ENCODE measurements at places on chromosomes 1 and 21.

- peak; percentile 19 for DNase-seq
Measured at GRCh38 chr1:211468595-211468994, 23.4 kb downstream of the RD3 start.

- DNase-seq = no peak
Measured at GRCh38 chr1:64890699-64891447, 75.5 kb downstream of the JAK1 start.

DNA sequence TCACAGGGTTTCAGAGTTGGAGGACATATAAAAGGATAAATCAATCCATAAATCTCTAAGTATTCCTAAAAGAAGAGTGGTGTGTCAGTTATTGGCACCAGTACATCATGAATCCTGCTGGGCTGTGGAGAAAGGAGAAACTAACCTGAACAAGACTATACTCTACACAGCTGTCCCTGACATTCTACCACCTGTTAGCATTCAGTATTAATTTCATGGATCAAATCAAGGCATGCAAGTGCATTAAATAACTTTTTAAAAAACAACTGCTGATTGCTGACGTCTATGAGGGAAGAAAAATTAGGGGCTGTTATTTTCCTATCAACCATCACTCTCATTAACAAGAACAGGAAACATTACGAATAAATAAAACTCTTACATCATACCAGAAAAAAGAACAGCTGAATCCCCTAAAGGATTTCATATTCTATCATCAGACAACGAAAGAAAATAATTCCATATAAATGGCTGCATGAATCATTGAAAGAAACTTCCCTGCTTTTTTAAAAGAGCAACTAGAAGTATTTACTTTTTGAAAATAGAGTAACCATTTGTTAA, 121.7 kb downstream of the ATF6 start:
- DNase-seq = no peak

GRCh38 chr1:89671775-89672488, 39.0 kb downstream of the LRRC8C start:
- DNase-seq = no peak

DNA sequence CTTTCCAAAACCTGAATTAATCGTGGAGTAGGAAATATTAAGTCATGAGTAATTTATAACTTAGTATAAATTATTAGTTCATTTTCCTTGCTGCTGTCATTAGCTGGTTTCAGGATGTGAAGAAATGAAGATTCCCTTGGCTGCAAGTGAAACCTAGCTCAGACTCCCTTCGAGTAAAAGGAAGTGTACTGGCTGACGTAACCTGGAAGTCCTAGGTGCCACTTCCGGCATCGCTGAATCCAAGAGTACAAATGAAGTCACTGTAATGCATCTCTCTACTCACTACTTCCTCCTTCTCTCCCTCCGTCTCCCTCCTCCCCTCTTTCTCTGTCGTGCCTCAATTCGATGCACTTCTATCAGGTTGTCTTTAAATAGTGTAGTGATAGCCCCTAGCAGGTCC, 28.8 kb downstream of the ZP4 start:
- DNase-seq = no peak

DNA sequence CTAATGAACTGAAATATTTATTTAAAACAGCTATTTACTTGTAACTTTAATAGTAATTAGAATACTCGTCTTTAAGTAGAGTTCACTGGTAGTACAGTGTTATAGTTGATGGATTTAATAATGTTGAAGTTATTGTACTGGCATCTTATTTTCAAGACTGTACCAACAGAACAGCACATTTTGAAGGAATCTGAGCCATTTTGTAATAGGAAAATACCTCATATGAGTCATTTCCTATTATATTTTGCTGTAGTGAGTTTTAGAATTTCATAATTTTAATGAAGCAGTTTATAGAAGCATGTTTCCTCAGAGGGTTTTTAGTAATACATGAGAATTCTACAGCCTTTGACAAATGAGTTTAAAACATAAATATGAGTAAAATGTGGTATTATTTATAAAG, 258.3 kb downstream of the OLFM3 start:
- DNase-seq = no peak

DNA sequence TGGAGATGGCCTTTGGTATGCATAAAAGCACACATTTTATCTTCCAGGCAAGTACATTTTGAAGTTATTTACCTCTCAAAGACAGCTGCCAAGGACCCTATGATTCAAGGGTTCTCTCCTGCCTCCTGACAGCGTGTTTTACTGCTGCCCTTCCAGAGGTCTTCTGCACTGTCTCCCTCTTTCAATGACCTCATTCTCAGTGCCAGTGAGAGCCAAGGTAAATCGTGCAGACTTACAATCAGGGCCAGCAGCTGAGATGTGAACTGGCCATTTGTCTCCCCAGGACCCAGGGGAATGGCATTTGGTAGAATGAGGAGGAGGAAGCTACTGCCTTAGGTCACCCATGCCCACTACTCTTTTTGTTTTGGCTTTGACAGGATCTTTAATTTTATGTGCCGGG, 84.2 kb upstream of the FGGY start:
- no peak for DNase-seq
